ENCODE measurements at places on chromosomes 7 and 10. TPM values are rescaled to one million over a fixed set of nuclear protein-coding genes. Genes with fewer than 3 reads are reported as not detected.

DNA sequence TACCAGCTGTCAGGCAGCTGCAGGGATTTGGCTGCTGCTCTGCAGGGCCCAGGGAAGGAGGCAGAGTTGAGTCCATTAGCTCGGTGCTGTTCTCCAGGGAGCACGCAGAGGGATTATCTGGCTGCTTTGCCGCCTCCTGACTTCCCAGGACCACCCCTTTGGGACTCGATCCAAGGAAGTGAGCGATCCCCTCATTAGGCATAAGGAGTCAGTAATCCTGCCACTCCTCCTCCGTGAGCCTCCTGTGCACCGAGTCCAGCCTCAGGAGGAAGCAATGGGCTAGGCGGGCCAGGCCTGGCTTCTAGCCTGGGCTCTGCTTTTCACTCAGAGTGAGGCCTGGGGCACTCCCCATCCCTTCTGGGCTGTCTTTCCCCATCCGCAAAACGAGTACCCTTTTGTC, 417.9 kb downstream of the RPS24 start:
- peak; percentile 77 for DNase-seq

POLR1F gene
- polyA plus RNA-seq: 2.6 TPM

FOXL3 gene
- not detected for polyA plus RNA-seq

DNA sequence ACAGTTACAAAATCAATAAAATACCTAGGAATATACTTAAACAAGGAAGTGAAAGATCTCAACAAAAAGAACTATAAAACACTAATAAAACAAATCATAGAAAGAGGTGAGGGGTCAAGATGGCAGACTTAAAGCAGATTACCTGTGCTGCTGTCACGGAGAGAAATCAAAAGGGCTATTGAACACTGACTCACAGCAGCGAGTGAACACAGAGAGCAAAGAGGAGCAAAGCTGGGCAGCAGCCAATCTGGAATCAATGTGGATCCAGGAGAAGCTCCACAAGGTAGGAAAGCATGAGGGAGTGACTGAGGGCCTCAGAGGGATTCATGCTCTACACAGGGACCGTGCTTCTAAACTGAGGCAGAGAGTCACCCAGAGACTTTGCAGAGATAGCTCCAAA, 562.0 kb upstream of the SEMA3D start:
- no peak for DNase-seq

GRCh38 chr7:2617325-2617905, 14.4 kb upstream of the TTYH3 start:
- no peak for DNase-seq

GRCh38 chr10:33666686-33667480, 332.4 kb upstream of the NRP1 start:
- no peak for DNase-seq
